ENCODE measurements at places on chromosomes 16 and 17. TPM values are rescaled to one million over a fixed set of nuclear protein-coding genes. Genes with fewer than 3 reads are reported as not detected.

OR1F1 gene
- not detected for total RNA-seq

SULT1A2 gene
- total RNA-seq: not detected

LITAFD gene
- total RNA-seq: not detected

TXNL4B gene
- 38.6 TPM for total RNA-seq

SPPL2C gene
- not detected for total RNA-seq

All from thoracic aorta (tissue), 2 donors.